ENCODE measurements at places on chromosomes 7 and 10. TPM values are rescaled to one million over a fixed set of nuclear protein-coding genes. Genes with fewer than 3 reads are reported as not detected.

The GATA3 gene
- 0.63 TPM for polyA plus RNA-seq

GRCh38 chr10:49286686-49287085 is 12.3 kb upstream of the C10orf71 start:
- no peak for DNase-seq

GRCh38 chr7:148129023-148129422 is 461.5 kb upstream of the C7orf33 start:
- no peak for DNase-seq

The JMJD1C gene
- polyA plus RNA-seq = 44.2 TPM

- no peak for DNase-seq
Observed at GRCh38 chr7:50869108-50869725, 86.5 kb upstream of the GRB10 start.

GRCh38 chr10:25050402-25050801 is 34.0 kb downstream of the THNSL1 start:
- DNase-seq = no peak

- DNase-seq = no peak
Observed at GRCh38 chr10:32988604-32989003, 30.6 kb upstream of the ITGB1 start.

The CRHR2 gene
- polyA plus RNA-seq = not detected

DNA sequence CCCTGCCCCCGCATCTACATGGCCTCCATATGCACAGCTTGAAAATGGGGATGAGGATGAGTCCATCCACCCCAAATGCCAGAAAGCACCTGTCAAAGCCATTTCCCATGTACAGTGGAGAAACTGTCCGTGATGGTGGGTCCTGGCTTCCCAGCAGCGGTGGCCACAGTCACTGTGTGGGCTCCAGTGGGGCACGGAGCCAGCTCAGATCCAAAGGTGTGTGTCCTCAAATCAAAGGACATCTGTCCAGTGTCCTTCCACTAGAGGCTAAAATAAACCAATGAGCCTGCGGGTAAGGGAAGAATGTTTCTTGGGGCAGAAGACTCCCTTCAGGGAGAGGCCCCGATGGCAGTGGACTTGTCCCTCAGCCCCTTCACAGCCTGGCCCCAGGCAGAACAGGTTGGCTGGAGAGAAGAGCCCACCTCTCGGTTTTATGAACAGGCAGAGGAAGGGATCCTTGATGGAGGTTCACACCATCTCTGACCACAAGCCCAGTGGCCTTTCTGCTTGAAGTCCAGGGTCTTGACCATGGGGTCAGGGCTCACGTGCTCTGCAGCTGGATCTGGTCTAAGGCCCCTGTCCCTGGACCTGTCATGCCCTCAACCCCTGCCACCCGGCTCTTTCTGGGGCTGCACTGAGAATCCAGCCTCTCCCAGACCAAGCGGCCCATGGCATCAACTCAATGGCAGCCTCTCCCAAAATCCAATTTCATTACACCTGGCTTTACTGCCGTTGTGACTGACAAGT is 106.9 kb downstream of the TCERG1L start:
- no peak for DNase-seq

The DOCK4 gene
- 0.08 TPM for polyA plus RNA-seq

DNA sequence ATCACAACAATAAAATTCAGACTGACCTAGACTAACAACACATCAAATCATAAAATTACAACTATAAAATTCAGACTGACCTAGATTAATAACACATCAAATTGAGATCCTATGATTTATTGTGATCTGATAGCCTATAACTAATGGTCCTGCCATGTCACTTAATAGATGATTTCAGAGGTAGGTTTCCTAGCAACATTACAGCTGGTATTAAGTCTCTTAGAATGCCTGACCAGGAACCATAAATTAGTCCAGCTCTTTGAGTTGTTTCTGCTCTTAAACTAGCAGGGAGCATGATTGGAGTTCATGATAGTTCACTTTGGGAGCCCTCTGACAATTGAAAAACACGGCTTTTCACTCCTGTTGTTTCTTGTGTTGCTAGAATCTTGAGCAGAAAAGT is 318.9 kb downstream of the BMPER start:
- DNase-seq = no peak

- no peak for DNase-seq
Observed at GRCh38 chr7:78765943-78766729, 687.3 kb downstream of the MAGI2 start.

The ZPBP gene
- polyA plus RNA-seq = not detected

GRCh38 chr7:110780712-110781111 is 310.2 kb upstream of the LRRN3 start:
- DNase-seq = no peak

The CPXM2 gene
- 0.56 TPM for polyA plus RNA-seq

GRCh38 chr10:63611078-63611477 is 89.9 kb downstream of the REEP3 start:
- DNase-seq = no peak

The LIPK gene
- polyA plus RNA-seq = not detected

The WEE2 gene
- polyA plus RNA-seq = not detected

DNA sequence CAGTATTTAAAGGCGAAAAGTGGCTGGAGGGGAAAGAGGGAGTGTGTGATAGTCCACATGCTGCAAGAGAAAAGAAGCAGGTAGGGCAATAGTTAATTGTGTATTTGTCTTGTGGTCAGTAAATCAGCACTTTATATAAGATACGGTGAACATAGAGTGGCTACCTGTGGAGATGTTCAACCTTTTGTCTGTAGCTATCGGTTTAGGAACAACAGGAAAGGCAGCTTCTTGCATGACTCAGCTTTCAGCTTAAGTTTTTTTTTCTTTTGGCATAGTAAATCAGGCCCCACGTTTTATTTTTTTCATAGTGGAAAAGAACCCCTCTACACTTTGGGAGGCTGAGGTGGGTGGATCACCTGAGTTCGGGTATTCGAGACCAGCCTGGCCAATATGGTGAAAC is 14.2 kb upstream of the MTPN start:
- DNase-seq = no peak

The NPTX2 gene
- not detected for polyA plus RNA-seq

GRCh38 chr10:84008878-84009277 is 130.4 kb upstream of the GHITM start:
- no peak for DNase-seq

- no peak for DNase-seq
Observed at GRCh38 chr7:99418260-99418659, 9.5 kb downstream of the BUD31 start.

GRCh38 chr10:112383325-112383724 is 9.4 kb downstream of the ACSL5 start:
- DNase-seq = no peak

GRCh38 chr7:148256433-148256832 is 334.1 kb upstream of the C7orf33 start:
- no peak for DNase-seq

GRCh38 chr10:133484818-133485217 is 31.1 kb downstream of the SCART1 start:
- DNase-seq = no peak

The SFTPA1 gene
- polyA plus RNA-seq = not detected
